Fibroblast of lung (primary cell): ENCODE measurements at places on chromosomes 1 and 21. TPM values are rescaled to one million over a fixed set of nuclear protein-coding genes. Genes with fewer than 3 reads are reported as not detected.
A peak's percentile ranks its signal among the peaks of the same experiment; 100 is the strongest.

- no peak for DNase-seq
Measured at GRCh38 chr1:1569341-1569740, 5.3 kb downstream of the SSU72 start.

- no peak for DNase-seq
Measured at GRCh38 chr1:10672343-10673050, 123.9 kb downstream of the CASZ1 start.

- peak; percentile 23 for DNase-seq
Measured at GRCh38 chr1:95117207-95118066, at the start of gene TLCD4. Gene TLCD4 (plus strand): TSS chr1:95117355. CDS start chr1:95143902, 26,547 bp downstream.

DNA sequence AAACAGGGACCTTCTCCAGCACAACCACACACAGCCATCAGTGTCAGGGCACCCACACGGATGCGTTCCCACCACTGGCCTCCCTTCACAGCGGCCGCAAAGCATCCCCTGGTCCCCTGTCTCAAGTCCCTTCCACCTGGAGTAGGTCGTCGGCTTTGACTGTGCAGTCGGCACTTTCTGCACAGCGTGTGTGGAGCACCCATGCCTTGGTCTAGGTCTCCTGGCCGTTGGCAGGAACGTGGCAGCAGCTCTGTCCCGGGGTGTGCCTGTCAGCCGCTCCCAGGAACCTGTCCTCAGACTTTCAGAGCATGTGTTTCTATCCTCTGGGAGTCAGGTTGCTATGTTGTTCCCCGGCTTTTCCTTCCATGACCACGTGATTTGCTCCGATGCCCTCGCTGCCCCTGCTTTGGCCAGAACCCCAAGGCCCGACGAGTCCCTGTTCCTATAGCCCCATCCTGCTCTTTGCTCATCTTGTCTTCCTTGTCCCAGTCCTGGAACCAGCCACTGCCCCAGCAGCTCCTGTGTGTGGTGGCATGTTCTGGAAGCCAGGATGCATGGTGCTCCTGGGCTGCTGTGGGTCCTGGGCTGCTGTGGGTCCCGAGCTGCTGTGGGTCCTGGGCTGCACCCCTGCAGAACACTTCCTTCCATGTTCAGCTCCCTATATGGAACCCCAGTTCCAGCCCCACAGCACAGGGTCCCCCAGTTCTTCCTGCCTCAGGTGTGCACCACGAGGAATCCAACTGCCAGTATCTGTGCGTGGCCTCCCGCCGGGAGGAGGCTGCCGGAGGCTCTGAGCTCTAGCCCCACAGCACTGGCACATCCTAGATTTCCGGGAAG lies 84.2 kb upstream of the COL6A1 start:
- DNase-seq: no peak

- peak; percentile 50 for DNase-seq
Measured at GRCh38 chr1:157156058-157156541, 17.9 kb upstream of the ETV3 start.

- DNase-seq: no peak
Measured at GRCh38 chr21:29676395-29676794, 263.4 kb downstream of the GRIK1 start.

GRCh38 chr21:33682992-33683627 lies 40.8 kb downstream of the ITSN1 start:
- peak; percentile 99 for DNase-seq

GRCh38 chr1:197923038-197923437 lies 5.9 kb downstream of the LHX9 start:
- DNase-seq: no peak

DNA sequence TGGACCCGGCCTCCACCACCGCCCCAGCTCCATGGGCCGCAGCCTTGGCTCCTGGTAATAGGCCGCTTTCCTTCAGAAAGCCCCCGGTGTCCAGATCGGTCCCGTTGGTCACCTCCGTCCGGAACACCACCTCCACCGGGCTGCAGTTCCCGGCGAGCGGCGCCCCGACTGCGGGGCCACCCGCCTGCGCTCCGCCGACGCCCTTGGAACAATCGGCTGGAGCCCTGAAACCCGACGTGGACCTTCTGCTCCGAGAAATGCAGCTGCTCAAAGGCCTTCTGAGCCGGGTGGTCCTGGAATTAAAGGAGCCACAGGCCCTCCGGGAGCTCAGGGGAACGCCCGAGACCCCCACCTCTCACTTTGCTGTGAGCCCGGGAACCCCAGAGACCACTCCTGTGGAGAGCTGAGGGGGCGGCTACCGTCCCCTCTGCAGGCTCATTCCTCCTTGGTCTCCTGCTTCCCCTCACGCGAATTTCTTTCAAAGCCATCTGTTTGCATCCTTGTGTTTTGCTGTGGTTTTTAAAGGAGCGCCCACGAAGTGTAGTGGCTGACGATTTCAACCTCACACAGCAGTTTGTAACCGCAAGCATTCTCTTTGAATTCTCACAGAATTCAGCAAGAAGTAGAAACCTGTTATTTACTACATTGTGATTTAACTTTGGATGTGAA lies 6.0 kb downstream of the FCRLB start:
- peak; percentile 55 for DNase-seq

- DNase-seq: peak; percentile 21
Measured at GRCh38 chr1:214550857-214551435, 456 bp downstream of the PTPN14 start.

DNA sequence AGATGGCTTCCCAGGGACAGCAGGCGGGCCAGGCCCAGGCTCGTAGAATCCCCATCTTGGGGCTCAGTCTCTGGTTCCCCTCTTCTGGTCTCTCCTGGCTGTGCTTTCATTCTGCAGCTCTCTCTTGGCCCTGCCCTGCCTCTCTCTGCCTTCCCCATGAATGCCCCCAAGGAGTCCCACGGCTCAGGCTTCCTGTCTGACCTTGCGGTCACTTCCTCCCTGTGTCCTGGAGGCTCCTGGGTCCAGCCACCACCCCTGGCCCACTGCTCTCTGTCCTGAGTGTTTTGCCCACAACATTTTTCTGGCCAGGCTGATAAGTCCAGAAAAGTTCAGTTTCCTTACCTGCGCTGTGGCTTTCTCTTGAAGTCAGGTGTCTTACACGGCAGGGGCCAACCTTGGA lies 29.1 kb downstream of the PIGP start:
- no peak for DNase-seq

DNA sequence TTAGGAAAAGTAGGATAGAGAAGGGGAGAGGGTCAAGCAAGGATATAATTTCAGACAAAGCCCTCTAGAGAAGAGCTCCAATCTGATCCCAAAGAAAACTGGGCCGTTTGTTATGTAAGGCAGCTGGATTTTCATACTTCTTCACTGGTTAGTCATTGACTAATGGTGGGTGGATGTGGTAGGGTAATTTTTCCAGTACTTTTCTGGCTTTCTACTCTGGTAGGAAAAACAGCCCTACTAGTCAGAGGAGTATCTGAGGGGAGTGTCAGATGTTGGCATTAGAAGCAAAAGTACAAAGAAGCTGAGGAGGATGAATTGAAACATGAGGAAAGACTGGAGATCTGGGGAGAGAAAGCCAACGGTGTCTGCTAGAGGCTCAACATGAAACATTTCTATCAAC lies 145.3 kb downstream of the TNFSF18 start:
- DNase-seq: no peak

GRCh38 chr1:220841293-220841692 lies 38.0 kb upstream of the HLX start:
- DNase-seq: no peak

DNA sequence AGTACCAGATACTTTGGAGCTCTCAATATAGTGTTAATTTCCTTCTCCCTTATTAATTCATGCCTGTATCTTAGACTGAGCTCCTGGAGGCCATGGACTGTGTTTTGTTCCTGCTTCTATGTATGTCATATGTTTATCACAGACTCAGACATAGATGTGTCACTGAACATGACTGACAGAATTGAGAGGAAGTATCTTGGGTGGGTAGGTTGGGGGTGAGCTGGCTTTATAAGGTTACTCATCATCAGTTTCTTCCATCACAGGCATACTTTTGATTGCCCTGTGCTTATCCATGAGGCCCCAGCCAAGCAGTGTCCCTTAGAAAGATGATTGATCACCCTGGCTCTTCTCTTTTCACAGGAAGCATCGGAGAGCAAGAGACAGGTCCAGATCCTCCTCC lies 5.6 kb upstream of the SH3D21 start:
- no peak for DNase-seq

DNA sequence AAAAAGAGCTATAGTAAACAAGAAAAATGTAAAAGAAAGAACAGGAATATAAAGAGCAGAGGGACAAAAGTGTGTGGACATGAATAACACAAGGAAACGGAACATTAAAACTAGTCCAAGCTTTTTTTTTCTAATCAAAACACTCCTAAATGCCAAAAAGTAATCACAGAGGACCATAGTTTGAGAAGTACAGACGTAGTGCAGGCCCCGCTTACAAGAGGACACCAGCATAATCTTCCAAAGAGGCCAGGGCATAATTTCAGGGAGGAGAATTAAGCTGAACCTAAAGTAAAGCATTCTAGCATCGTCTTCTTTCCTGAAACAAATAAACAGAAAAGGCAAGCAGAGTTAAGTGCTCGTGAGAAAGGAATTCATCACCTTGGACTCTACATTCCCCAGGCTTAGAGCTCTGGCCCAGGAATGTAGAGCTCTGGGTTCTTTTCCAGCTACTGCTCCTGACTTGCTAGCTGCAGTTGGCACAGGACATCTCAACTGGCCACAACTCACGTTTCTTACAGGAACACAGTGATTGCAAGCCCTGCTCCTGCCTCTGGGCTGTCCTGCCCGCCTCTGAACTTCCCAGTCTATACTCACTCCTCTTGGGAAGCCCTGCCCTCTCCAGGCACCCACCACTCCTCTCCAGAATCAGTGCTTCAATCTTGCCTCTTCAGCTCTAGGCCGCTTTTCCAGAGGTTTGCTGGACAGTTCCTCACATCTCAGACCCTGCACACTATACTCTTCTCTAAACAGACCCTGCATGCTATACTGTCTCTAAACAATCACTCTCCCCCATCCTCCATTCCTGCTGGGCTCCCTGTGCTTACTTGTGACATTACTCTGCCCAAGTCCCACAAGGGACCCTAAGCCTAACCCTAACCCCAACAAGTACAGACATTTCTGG lies 9.8 kb downstream of the RGS8 start:
- peak; percentile 40 for DNase-seq

DNA sequence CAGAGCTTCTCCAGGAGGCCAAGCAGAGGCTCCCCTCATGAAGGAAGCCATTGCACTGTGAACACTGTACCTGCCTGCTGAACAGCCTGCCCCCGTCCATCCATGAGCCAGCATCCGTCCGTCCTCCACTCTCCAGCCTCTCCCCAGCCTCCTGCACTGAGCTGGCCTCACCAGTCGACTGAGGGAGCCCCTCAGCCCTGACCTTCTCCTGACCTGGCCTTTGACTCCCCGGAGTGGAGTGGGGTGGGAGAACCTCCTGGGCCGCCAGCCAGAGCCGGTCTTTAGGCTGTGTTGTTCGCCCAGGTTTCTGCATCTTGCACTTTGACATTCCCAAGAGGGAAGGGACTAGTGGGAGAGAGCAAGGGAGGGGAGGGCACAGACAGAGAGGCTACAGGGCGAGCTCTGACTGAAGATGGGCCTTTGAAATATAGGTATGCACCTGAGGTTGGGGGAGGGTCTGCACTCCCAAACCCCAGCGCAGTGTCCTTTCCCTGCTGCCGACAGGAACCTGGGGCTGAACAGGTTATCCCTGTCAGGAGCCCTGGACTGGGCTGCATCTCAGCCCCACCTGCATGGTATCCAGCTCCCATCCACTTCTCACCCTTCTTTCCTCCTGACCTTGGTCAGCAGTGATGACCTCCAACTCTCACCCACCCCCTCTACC lies 19.1 kb downstream of the CSF1 start:
- DNase-seq: no peak

DNA sequence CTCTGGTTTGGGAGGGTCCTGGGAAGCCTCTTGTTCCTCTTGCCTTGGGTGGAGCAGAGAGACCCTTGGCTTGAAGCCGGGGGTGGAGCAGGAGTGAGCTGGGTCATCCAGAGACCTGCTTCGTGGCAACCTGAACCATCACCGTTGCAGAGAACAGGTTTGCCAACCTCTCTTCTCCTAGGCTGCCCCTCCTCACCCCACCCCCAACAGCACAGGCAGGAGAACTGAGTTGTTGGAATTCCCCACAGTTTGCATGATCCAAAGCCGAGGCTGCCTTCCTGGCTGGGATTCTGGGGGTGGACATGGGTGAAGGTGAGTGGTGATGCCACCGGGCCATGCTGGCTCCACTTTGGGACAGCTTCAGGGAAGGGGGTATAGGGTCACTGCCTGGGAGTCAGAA lies 2.2 kb downstream of the WNT4 start:
- no peak for DNase-seq

DNA sequence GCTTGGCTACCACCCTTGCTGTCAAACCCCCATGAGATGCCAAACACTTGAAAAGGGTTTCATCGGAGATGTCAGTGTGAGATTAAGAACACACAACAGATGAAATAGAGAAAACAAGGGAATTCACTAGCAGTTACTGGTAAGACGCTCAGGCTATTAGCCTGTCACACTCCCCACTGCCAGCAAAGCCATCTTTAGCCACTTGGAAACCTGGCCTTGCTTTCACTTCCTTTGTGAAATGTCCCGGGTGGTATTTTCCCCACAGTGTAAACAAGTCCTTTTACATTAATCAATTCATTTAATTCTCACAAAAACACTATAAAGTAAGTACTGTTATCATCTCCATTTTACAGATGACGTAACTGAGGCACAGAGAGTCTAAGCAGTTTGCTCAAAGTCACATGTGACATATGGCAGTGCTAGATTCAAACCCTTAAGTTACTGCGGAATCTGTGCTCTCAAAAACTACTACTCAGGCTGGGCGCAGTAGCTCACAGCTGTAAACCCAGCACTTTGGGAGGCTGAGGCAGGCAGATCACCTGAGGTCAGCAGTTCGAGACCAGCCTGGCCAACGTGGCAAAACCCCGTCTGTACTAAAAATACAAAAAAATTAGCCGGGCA lies 32.7 kb upstream of the KHDRBS1 start:
- DNase-seq: no peak

- DNase-seq: no peak
Measured at GRCh38 chr1:206435445-206435844, 34.8 kb upstream of the IKBKE start.

DNA sequence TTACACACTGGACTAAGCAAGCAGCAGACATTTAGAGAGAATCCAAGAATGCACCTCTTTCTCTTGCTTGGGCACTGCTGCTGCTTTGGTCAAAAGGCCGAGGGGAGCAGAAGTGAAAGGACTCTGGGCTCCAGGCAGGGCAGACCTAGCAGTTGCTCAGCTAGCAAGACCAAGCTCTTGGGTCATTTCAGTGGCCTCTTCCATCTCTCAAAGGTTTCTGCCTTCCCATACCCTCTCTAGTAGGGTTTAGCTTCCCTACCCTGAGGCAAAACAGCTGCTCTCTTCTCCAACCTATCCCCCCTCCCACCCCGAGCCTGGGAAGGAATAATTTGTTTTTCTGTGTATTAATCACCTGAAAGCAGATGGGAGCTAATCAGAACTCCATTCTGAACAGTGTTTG lies 25.8 kb downstream of the TFAP2E start:
- DNase-seq: no peak

GRCh38 chr21:21373969-21374368 lies 375.8 kb downstream of the NCAM2 start:
- DNase-seq: peak; percentile 37

GRCh38 chr21:45112371-45112770 lies 38.0 kb downstream of the ADARB1 start:
- DNase-seq: peak; percentile 26

Gene MYCL
- total RNA-seq: under 0.01 and 0.26 TPM in 2 replicates

Gene LYPLA2
- 27.5 and 29.2 TPM in 2 replicates for total RNA-seq

Gene CELA2B
- not detected in 2 replicates for total RNA-seq

Gene ARMH1
- total RNA-seq: 2.3 and 6.4 TPM in 2 replicates

Gene ZBTB8A
- total RNA-seq: 5.6 and 5.9 TPM in 2 replicates

Gene TXNDC12
- 34.5 and 34.7 TPM in 2 replicates for total RNA-seq

Gene CHRNB2
- total RNA-seq: under 0.01 TPM in 1 of 2 replicates, not detected in the other

Gene CD53
- under 0.01 TPM in 1 of 2 replicates, not detected in the other for total RNA-seq

Gene AJAP1
- total RNA-seq: under 0.01 TPM in 1 of 2 replicates, not detected in the other
